ENCODE measurements at places on chromosomes 4 and X.
A peak's percentile ranks its signal among the peaks of the same experiment; 100 is the strongest.

DNA sequence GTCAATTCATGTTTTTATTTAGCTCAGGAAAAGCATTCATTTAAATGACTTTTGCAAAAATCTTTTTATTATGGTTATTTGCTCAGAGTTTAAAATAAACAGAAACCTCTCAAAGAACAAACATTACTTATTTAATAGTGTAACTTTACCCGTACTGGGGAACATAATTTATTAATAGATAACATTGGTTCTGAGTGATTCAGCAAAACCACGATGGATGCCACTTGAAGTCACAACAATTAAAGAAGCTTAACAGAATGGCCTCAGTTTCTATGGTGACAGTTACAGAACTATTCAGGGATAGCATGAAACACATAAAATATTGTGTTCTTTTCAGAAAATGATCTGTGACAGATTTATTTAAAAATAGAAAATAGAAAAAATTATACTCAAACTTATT is 368.7 kb downstream of the CCSER1 start:
- DNase-seq = no peak

GRCh38 chr4:154471526-154472331 is 19.9 kb downstream of the DCHS2 start:
- DNase-seq = no peak

- DNase-seq = no peak
Observed at GRCh38 chr4:2302387-2303119, 40.6 kb upstream of the MXD4 start.

DNA sequence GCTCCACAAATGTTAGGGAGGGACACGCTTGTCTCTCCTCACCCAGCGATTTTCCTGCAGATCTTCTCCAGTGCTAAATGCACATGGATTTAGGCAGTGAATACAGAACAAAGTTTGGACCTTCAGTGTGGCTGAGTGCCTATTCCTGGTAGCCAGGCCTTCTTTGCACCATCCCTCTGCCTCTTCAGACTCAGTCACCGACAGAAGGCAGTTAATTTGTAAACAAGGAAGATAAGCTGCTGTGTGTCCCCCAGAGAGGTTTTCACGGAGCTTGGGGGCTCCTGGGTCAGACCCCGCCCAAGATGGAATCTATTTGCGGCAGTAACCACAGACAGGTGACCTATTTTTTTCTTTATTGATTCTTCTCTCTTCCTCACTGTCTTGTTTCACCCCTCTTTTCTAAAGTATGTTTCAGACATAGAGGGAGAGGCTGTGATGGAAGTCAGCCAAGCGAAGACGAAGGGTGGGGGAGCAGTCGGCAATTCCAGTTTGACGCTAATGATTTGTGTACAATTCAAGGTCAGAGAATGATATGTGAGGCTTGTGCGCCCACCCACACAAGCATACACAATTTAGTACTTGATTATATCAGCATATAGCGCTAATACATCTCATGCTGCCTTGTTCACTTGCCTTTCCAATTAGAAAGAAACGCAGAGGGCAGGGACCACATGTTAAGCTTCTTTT is 200.8 kb downstream of the MGST2 start:
- no peak for DNase-seq

DNA sequence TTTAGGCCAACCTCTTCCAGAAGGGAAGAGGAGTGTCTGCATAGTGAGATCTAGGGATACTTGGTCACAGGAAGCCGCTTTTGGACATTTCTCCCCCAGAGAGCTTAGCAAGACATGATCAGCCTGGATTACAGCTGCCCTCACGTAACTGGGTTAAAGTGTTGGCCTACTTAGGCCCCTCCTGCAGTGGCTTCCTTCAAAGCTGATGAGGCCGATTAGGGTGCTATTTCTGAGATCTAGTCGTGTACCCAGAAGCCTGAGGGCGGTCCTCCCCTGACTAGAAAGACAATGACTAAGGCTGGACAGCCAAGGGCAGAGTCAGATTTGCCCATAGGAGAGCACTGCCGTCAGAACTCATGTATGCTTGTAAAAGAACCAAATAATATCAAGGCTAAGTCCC is 135.0 kb downstream of the AMMECR1 start:
- no peak for DNase-seq

DNA sequence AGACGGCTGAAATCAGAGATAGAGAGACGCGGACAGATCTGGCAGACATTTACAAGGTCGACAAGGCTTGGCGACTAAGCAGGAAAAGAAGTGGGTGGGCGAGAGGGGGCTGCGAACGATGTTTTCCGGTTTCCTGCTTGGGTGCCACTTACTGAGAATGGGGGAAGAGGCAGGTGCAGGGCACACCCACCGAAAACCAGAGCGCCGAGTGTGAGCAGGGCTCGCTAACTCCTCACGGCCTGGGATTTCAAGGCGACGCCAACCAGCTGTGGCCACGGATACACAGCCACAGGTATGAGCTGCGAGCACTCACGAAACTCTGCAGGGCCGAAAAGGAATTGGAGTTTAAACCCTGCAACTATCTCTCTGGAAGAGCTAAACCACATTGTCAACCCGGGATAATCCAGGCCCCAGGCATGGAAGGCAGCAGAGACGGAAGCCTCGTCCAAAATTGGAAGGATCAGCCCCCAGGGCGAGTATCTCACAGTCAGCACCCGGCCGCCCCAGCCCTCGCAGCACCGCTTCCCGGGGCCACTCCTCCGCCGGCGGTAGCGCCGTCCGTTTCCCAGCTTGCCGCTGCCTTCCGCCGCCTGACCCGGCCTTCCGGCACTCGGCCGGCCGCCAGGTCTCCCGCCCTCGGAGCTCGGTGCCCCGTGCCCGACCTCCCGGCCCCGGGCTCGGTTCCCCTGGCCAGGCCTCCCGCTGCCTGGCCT is 778 bp downstream of the CASP3 start:
- DNase-seq = peak; percentile 3

DNA sequence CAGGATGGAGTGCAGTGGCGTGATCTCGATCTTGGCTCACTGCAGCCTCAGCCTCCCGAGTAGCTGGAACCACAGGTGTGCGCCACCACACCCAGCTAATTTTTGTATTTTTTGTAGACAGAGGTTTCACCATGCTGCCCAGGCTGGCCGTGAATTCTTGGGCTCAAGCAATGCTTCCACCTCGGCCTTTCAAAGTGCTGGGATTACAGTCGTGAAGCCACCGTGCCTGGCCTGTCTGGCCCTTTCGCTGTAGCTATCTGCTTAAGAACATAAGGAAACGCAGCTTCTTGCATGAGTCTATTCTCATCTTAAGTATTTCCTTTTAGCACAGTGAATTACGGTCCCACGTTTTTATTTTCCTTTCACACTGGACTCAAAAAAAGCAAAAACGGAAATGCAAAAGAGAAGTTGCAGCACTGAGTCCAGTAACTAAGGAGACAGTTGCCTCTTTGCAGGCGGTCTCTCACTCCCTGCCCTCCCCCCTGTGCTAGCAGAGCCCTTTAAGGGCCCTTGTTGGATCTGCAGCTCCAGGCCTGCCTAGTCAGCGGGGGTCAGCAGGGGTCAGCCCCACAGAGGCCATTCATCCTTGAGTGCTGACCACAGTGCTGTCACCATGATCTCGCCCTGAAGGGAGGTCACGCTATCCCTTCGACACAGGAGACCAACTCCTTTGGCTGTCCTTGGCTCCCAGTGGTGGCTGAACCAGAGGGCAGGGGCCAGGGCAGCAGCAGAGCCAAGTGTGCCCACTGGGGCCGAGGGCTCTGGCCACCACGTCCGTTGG is 21.8 kb upstream of the TBC1D14 start:
- DNase-seq = no peak

DNA sequence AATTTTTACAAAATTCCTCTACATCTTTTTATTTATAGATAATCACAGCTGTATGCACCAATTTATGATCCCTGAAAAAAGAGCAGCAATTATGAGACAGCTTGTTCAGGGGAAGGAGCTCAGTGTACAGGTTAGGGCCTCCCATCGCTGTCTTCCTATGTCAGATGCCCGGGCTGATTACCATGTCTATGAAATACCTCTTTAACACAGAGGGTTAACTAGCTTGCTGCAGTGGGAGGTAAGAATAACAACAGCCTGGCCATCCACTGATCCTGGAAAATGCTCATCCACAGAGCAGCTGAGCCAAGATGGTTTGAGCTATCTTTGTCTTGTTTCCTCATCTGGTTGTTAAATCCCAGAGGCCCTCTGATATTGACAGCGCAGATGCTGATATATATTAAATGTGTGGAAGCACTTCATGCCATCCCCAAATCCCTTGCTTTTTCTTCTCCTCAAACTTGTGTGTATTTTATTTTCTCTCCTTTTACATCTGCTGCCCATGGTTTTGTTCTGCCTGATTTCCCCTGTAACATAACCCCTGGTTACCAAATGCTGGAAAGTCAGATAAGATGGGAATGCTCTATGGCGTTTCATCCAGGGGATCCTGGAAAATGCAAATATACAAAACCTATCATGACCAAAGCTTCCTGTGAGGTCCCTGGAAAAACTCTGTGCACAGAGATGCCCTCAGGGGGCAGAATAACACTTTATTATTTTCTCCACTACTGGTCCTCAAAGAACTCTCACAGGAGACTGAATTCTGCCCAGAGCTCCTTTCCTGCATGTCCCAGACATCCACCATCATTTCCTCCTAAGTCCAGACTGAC is 85.8 kb upstream of the PUDP start:
- no peak for DNase-seq

DNA sequence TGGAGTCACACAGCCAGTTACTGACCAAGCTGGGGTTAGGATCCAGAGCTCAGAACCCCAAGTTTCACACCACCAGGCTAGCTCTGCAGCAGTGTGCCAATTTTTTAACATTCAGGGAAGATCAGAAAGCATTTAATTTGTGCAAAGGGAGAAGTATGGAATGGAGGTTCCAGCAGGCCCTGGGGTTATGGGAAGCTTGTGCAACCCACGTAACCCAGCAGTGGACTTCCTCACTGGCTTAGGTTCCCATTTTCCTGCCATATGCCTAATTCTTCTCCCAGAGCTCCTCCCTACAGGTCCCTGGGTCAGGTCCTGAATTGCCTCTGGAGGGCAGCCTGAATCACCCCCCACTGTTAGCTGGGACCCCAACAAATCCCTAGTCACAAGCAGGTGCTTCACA is 14.0 kb downstream of the APLN start:
- DNase-seq = no peak

DNA sequence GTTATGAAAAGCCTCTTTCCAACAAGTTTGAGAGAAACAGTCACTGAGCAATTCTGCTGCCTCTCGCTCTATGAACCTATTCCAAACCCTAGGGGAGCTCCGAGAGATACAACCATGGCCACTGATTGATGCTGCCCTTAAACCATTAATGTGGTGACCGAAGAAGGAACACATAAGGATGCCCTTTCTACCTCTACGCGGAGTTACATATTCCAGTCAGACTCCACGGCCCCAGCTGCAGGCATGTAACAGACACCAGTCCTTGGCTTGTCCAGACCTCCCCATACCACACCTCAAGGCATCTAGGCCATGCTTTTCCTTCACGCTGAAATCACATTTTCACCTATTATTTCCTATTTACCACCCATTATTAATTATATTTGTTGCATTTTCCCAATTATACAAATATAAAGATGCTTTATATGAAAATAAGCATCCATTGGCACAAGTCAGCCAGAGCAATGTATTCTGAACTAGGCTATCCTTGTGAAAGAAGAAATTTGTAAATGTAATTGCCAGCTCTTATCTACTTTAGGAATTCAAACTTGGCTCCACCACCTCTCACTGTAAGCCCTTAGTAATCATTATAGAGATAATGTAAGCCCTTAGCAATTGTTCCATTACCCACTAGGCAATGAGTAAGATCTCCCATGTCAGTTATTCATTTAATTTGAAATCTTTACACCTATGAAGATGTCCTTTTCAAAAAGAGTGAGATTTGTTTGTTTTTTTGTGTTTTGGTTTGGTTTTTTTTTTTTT is 338.4 kb downstream of the NR3C2 start:
- DNase-seq = no peak

DNA sequence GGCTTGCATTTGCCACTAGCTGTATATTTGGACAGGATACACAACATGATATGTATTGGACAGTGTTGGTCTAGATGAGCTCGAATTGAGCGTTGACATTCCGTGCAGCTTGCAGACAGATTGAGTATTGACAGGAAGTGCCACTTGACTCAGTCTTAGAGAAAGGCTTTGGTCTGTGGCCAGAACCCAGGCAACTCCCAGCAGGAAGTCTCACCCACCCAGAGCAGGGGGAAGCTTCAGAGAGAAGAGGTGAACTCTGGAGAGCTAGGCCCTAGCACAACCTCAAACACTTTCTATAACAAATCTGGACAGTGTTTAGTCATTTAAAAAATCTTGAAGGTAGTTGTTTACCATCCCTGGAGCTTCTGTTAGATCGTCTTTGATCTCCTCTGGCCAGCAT is 280.5 kb downstream of the FBXW7 start:
- no peak for DNase-seq

DNA sequence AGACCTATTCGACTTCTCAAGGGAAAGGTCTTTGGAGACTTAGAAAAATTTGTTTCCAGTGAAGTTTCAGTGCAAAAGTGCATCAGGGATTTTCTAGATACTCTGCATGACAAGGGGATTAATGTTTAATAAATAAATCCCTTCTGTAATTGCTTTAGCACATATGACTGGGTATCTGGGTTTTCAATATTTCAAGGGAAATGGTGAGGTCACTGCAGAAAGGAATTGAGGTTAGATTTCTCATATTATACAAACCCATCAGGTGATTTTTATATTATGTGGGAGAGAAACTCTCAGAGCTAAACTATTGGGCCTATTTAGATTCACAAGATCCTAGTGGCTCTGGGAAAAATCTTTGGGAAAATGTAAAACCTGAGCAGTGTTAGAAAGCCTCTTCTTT is 48.3 kb upstream of the SLC4A4 start:
- DNase-seq = no peak

DNA sequence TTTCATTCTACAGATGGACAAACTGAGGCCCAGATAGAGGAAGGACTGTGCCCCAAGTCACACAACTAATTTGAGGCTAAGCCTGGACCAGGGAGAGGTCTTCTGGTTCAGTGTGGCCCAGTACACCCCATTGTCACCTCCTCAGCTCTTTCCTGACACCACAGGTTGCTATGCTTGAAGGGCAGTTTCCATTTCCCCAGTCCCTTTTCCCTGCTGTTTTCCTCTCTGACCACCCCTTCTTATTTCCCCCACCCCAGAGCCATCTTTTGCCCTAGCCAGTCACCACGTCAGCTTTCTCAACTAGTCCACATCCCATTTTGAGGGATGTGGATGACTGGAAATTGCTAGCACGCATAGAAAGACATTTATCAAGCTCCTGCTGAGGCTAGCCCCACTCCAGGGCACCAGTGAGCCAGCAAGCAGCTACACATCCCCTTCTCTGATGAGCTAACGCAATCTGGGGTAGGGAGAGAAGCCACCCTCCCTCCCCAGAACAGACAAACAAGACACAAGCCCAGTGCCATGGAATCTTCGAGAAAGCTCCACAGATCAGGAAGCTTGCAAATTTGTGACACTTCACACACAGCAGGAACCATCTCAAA is 1.3 kb downstream of the GABRE start:
- no peak for DNase-seq

DNA sequence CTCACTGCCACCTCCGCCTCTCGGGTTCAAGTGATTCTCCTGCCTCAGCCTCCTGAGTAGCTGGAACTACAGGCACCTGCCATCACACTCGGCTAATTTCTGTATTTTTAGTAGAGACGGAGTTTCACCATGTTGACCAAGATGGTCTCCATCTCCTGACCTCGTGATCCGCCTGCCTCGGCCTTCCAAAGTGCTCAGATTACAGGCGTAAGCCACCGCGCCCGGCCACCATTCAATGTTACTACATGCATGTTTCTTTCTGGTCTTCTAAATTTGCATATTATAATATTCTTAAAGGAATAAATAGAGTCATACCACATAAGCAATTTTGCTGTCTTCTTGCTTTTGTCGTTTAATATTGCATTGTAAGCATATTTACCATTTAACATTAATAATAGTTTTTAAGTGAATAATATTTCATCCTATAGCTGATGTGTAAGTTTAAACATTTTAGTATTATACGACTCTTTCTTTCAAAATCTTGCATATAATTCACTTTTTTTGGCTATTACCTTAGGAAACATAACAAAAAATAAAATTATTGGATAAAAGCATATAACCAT is 1270.4 kb downstream of the ADGRL3 start:
- DNase-seq = no peak

All from NCI-H2107 (cell line).